ENCODE measurements at places on chromosomes 6 and 20. TPM values are rescaled to one million over a fixed set of nuclear protein-coding genes. Genes with fewer than 3 reads are reported as not detected.

- DNase-seq = no peak
These were observed 234.7 kb upstream of the ECI2 start for GRCh38 chr6:4370066-4370465.

- no peak for DNase-seq
These were observed 94.5 kb downstream of the ARHGAP18 start for GRCh38 chr6:129615496-129615895.

- DNase-seq = no peak
These were observed 160.5 kb upstream of the KCNG1 start for GRCh38 chr20:51183451-51183850.

DNA sequence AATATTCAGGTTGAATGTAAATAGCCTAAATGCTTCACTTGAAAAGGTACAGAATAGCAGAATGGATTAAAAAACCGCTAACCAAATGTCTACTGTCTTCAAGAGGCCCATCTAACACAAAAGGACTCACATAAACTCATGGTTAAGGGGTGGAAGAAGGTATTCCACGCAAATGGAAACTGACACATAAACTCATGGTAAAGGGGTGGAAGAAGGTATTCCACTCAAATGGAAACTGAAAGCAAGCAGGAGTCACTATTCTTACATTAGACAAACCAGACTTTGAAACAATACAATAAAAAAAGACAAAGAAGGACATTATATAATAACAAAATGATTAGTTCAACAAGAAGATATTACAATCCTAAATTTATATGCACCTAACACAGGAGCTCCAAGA lies 38.3 kb upstream of the PKIB start:
- DNase-seq = no peak

DNA sequence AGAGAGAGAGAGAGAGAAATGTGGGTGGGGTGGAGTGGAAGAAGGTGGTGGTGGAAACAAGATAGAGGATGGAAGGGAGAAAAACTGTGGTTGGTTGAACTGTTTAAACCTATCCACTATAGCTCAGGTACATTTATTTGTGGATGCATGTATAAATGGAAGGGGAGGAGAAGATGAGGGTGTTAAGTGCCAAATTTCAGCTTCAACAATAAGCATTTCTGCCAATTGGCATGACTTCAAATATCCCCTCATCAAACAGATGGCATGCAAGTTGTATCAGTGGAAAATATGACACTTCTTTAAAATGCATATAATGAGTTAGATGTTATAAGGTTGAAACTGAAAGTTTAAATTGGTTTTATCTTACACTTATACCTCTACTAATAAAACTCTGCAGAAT lies 216.1 kb downstream of the LMBRD1 start:
- no peak for DNase-seq

DNA sequence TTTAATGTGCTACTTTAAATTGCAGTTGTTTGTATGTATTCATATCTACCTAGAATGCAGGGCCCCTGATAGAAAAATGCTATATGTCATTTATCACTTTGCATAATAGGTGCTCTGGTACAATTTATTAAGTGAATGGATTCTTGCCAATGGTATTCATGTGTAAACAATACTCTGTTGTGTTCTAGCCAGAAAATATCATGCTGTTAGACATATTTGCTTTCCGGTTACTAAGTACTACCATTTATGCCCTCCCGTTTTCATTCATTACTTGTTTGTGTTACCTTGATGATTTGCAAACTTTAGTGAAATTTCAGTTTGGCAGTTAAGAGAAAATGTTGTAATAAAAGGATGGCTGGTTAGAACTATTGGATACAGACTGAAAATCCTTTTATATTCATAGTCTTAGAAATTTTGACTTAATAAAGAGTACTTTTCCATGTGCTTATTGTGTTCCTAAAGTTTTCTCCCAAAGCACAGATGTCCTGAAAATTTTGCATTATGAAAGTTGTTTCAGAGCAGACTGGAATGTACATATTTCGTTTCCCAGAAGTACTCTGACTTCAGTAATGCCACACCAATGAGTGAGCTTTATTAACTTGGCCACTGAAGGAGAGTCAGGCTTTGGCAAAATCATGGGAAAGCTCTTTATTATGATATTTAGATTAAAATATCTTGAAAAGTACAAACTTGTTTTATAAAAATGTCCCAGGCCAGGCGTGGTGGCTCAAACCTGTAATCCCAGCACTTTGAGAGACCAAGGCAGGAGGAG lies 31.5 kb downstream of the RPF2 start:
- DNase-seq = no peak

DNA sequence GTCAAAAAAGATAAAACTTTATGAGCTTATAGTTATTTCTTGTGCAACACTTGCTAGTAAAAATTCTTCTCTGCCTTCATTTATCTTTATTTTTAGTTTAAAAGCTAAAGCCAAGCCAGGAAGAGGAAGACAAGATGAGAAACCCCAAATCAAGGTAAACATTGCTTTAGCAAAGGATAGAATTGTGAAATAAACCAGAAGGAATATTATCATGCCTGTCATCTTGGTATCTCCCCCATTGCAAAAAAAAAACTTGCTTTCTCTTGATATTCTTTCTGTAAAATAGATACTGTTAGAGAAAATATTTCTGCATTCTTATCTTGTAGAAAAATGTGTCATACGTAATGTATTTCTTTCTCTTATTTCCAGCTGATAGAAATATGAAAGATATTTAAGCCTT lies 432.8 kb downstream of the GJA1 start:
- DNase-seq = no peak

DNA sequence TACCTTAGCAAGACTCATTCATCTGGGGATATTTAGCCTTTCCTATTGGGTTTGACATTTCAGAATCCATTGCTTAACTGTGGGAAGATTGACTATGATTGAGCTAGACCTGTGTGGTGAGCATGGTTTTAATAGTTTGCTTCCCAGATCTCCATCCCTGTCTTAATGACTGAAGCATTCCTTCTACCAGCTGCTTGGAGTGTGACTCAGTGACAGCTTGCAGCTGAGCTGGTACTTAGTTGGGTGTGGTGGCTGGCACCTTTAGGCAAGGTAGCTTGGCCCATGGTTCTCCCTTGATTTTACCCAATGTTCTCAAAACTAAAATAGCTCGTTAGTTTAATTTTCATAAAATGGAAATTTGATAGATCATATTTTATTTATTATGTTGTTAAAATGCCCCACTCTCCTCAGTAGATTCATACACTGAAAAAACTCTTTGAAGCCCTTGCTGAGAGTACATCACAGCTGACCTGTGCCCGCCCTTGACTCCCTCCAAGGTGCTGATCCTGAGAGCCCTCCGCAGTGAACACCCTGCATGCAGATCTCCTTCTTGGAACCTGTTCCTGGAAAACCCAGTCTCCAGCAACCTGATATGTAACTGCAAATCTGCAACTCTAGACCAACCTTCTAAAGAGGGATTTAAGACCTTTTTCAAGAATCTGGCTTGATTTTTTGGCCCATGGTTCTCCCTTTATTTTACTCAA lies 19.1 kb downstream of the DOK5 start:
- no peak for DNase-seq

GRCh38 chr20:56801971-56802755 lies 173.1 kb downstream of the TFAP2C start:
- no peak for DNase-seq

DNA sequence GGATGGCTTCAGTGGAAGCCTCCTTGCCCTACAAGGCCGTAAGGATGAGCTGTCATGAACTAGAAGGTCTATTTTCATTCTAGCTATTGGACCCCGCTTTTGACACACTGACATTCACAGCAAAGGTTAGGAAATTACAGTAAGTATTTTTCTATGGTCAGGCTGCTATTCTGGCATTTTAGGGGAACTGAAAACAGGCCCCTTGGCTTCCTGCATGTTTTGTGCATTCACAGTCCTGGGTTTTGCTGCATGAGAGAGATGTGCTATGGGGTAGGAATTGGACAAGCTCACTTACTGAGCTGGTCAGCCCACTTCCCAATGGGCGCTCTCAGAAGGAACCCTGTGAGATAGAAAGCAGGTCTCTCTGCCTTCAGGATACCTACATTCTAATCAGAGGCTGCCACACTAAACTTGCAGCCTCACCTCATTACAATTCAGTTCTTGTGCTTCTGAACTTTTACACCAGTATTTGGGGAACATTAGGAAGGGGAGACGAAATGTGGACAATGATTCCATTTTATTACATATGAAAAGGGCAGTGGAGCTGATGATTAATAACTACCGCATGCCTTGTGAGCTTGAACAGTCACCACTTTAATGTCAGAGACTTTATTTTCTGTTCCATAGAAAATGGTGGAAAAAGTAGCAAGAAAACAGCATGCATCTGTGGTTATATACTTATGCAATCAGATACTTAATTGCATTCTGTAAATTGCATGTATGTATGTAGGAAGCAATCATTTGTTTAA lies 86.6 kb upstream of the TAB2 start:
- peak; percentile 46 for DNase-seq

DNA sequence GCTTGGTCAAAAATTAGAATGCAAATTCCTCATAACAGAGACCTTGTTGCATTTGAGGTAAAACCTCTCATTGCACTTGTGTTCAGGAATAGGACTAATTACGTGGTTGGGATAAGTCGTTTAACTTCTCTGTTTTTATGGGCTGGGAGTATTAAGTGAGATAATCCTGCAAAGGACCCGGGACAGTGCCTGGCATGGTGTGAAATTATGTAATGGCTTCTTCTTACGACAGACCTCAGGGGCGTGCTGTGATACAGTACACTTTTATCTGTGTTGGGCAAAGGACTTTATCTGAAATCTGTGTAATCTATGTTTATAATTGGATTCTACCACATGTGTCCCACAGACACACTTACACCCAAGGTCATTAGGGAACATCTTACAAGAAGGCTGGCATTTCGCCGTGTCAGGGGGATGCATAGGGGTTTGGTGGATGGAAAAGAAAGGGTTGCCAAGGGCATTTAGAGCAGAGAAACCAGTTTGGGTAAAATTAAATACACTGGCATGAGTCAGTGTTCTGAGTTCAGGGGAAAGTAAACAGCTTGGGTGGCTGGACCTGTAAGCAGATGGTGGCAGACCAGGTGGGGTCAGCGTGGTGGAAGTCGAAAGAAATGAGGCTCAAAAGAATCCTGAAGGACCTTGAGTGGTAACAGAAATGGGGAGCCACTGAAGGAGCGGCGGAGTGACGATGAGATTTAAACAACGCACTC lies 17.2 kb upstream of the RTF2 start:
- DNase-seq = no peak

- no peak for DNase-seq
These were observed 7.3 kb upstream of the COL12A1 start for GRCh38 chr6:75213112-75213511.

- no peak for DNase-seq
These were observed 66.6 kb downstream of the AKAP12 start for GRCh38 chr6:151306269-151306783.

GRCh38 chr20:6057691-6058090 lies 3.8 kb upstream of the LRRN4 start:
- DNase-seq = no peak

DNA sequence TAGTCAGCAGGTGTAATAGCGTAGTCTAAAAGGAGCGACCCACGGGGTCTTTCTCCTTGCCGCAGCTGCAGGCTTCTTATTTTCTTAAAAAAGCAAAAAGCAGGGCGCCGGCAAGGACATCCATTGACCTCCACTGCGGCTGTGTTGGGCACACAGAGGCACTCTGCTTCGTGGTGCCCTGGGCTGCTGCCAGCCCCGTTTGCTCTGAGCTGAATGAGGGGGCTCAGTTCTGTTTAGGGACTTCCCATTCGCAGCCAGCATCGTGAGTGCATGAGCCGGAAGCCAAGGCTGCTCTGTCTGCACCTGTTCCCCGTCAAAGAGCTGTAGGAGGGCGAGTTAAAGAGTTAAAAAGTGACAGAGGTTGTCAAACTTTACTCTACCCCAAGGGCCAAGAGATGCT lies 1.7 kb upstream of the SLC22A2 start:
- no peak for DNase-seq

DNA sequence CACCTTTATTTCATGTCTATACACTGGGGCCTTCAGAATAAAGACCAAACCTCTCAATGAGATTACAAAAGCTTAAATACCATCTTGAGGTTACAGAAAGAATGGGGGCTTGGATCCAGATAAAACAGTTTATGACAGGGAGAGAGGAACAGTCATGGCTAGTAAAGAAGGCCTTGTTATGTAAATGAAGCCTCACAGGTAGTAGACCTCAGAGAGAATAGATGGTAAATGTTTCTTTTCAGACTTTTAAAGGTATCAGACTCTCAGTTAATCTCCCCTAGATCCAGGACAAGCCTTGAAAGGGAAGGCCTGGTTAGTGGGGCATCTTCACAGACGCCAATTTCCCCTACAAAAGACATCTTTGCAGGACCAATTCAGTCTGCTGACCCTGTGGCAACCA lies 1325.6 kb downstream of the HACE1 start:
- DNase-seq = no peak

DNA sequence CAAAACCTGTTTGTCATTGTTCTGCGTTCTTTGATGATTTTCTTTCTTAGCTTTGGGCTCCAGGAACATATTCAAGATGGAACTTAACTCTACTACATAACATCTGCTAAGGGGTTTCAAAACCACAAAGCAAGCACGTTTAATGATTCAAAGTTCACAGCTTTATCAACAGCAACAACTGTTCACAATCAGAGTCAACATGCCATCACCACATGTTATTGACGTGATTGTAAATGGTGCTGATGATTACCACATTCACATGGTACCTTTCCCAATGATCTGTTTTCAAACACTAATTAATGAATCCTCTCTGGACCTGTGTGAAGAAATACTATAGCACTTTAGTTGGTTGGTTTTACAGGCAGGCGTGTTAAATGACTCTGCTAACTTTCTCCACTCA lies 180.6 kb upstream of the CEP162 start:
- DNase-seq = no peak

- DNase-seq = no peak
These were observed 171.2 kb downstream of the ZDHHC14 start for GRCh38 chr6:157552081-157552747.

GRCh38 chr6:24753545-24753944 lies 21.2 kb upstream of the GMNN start:
- DNase-seq = no peak

DNA sequence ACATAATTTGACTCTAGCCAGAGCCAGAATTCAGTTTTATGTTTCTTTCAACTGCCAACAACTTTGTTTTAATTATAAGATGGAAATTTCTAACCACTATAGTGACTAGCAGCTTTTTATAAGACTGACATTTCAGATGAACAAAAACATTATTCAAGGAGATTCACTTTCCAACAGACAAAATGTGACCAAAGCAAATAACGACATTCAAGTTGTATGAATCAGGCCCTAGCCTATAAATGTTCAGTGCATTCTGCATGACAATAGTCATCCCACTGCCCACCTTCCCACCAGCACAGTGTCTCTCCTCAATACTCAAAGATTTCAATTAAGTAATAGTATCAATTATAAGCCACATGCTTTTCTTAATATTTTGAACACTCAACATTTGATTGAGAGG lies 200.7 kb downstream of the KHDC1L start:
- no peak for DNase-seq

GRCh38 chr6:33549896-33550295 lies 30.2 kb downstream of the BAK1 start:
- no peak for DNase-seq

The FABP7 gene
- total RNA-seq = not detected

The GSTA3 gene
- total RNA-seq = not detected

The EXOC2 gene
- 41.0 TPM for total RNA-seq

The MEI4 gene
- total RNA-seq = not detected

The OTOR gene
- total RNA-seq = not detected
